ENCODE measurements at places on chromosomes 3 and 15.

DNA sequence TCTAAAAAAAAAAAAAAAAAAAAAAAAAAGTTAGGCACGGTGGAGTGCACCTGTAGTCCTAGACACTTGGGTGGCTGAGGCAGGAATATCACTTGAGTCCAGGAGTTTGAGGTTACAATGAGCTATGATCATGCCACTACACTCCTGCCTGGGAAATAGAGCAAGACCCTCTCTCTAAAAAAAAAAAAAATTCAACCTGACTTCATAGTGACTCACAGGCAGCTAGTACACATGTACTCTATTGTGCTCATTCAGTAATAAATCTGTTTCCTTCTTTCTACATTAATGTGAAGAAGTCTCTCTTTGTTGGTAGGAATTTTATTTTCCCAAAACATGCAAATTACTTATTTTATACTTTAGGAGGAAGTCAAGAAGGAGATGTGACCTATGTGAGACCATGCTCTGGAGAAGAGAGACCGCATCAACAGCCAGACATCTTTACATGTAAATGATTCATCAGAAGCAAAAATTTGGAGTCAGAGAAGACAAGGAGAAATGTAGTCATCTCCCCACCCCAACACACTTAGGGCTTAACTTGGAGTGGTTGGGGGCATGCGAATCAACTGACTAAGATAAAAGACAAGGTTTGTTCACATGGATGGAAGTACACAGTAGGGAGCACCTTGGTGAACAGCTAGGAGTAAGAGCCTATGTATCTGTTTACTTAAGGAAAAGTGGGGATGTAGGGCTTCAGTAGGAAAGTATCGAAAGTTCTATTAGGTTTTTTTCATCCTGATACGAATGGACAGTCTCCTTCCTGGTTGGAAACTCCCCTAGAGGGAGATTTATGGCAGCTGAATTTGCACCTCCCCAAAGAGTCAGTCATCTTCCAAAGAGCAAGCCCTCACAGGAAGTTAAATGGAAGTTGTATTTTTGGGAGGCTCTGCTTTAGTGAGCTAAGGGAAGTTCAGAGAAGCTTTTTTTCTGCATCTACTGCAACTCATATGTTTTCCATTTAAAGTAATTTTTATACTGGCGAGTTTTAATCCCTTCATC is 23.0 kb upstream of the NMD3 start:
- no peak for DNase-seq

GRCh38 chr3:186530415-186530814 is 13.8 kb downstream of the CRYGS start:
- no peak for DNase-seq

DNA sequence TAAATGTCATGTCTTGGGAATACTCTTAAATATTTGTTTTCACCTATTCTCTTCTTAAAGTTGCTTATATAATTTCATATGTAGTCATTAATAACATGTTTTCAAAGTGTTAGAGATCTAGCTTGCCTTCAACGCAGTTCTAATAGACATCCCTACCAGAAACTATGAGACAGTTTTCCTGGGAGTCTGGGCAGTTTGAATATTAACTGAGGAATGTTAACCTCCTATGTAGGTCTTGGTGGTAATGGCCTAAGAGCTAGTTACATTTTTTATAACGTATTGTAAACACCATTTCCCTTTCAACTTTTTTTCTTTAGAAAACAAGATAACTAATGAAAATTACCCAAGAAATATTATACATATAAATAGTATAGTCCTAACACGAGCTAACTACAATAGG is 328.2 kb downstream of the TIGIT start:
- DNase-seq: no peak

DNA sequence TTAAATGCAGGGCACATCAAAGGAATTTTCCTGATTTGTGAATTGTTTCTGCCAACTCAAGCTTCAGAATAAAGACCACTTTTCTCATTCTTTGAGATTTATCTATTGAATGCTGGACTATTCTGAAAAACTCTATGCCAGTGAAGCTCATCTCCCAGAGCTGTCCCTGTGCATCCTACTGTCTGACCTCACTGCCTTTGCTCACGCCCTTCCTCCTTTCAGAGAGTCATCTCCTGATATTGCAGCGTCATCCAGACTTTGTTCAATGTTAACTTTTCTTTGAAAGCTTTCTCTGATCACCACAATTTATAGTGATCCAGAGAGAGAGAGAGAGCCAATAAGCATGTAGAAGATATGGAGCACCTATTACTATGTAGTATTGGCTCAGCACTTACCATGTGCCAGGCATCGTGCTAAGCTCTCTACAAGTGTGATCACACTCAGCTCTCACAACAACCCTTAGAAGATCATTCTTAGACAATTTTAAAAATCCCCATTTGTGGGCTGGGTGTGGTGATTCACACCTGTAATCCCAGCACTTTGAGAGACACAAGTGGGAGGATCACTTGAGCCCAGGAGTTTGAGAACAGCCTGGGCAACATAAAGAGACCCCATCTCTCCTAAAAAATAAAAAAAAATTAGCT is 30.2 kb upstream of the TLE3 start:
- DNase-seq: no peak

DNA sequence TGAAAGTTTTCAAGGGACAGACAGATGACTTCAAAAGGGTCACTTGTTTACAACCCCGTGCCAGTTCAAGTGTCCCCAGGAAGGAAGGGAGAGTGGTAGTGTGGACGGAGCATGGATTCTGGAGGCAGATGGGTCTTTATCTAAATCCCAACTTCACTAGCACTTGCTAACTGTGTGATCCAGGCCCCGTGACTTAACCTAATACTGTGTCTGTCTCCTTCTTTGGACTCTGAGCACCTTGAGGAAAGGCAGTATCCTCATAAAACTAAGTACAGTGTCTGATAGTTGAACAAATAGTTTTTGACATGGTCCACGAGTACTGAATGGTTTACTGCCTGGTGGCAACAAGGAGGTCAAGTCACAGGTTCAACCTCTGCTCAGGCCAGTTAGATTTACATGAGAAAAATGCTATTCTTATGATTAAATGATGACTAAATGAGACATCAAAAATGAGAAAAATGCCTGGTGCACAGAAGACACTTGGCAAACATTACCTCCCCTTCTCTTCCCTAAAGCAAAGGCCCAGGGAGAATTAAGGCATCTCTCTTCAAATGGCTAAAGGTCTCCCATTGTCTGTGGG is 48.9 kb downstream of the ABCC5 start:
- DNase-seq: no peak

GRCh38 chr3:85939074-85939482 is 980.3 kb downstream of the CADM2 start:
- no peak for DNase-seq

GRCh38 chr3:153961494-153961893 is 159.7 kb upstream of the ARHGEF26 start:
- no peak for DNase-seq

DNA sequence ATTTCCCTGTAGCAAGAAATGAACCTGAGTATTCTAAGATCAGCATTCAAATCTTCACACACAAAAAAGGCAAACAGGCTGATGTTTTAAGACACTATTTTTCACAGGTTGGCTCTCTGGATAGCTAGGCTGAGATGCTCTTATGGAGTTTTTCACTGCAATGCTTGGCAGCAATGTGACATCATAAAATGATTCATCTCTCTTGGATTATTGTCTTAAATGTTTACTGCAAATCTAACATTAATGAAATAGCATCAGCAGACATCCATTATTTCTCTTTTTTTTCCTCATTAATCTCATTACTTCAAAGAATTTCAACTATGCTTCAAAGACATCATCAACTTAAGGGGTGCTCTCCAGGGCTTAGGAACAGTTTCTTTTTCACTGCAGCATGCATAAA is 23.6 kb upstream of the SSUH2 start:
- DNase-seq: no peak

DNA sequence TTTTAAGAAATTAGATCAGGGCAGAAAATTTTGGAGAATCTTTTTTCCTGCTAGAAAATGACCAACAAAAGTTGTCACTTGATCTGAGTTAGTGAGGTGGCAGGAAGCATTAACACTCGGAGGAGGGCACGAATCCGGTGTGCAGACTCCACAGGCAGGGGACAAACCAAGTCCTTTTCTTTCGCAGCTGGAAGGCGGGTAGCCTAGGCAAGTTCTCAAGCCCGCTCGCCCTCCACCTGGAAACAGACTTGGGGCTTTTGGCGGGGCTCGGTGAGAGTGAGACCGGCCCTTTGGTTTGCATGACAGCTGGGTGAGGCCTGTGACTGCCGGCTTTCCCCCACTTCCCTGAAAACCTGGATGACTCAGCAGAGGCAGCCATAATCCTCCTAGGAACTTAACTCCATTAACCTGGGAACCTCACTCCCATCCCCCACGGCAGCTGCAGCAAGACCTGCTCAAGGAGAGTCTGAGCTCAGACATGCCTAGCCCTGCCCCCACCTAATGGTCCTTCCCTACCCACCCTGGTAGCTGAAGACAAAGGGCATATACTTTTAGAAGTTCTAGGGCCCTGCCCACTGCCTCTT is 134.8 kb downstream of the MFSD1 start:
- no peak for DNase-seq

- no peak for DNase-seq
These were observed 178.8 kb downstream of the OPA1 start for GRCh38 chr3:193771653-193772421.

DNA sequence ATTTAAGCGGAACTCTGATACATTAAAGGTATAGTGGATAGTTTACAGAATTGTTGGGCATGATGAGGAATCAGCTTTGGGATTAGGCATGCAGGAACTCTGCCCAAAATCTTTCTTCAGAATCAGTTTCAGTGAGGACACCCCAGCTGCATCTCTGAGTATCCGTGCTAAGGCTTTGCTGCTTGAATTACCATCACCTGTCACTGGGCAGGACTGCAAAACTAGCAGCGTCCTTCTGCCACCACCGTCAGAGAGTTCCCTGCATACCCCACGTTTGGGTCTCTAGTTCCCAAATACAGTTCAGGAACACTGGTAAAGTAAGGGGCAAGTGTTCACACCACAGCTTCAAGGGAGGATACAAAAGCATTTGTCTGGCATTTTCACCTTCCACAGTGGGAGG is 164.6 kb upstream of the ARHGEF26 start:
- no peak for DNase-seq

GRCh38 chr3:25297667-25298585 is 130.1 kb upstream of the RARB start:
- DNase-seq: no peak

DNA sequence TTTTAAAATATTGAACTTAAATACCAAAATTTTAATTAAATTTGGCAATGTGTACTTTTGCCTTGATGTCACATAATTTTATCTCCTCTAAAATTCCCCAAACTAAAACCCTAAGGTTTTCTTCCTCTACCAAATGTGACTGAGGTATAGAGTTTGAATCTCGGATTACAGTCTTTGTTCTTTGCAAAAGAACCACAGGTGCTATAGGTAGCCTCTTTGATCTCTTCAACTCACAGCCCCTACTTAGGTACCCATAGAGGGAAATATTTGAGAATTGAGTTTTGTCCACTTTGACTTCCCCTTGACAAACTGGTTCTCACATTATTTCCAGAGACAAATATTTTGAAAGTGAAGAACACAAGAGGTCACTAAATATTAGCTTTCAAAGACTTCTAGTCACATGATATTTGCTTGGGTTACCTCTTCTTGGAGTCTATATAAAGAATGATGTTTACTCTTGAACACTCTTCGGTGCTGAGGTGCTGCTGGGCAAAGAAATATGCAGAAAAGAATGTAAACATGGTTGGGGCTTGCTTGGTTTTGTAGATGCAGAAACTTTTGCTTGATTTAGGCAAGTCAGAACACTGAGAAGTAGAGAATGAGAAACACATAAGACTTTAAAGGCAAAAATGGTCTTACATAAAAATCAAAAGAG is 120.8 kb upstream of the MCTP2 start:
- DNase-seq: no peak

DNA sequence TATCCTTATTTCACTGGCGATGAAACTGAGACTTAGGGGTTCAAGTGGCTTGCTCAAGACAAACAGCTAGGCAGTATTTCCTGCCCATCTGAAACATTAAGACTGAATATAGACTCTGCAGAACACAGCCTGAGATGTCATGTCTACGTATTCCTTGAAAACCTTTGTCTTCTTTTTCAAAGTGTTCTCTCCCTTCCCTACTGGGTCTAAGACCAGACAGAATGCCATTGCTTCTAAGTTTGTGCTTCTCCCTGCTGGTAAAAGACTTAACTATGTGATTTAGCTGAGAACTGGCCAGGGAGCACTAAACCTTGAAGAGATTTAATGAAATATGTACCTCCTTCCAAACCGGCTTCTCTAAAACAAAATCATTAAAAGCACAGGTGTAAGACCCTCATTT is 9.9 kb downstream of the BCL6 start:
- no peak for DNase-seq

DNA sequence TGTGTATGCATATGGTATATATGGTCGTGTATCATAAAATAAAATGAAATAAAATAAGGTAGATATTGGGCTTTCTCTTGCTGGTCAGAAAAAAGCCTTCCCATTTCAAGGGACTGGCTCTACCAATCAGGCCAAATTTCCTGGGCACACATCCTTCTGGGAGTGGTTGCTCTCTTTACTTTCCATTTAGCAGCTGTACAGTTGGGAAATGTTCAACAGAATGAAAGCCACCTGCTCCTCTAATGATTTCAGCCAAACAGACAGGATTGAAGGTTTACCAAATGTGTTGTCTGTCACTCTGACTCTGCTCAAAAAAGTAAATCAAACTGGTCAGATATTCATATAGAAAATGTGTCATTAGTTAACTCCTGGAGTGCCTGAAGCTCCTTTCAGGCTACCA is 380.4 kb downstream of the ROBO2 start:
- no peak for DNase-seq

DNA sequence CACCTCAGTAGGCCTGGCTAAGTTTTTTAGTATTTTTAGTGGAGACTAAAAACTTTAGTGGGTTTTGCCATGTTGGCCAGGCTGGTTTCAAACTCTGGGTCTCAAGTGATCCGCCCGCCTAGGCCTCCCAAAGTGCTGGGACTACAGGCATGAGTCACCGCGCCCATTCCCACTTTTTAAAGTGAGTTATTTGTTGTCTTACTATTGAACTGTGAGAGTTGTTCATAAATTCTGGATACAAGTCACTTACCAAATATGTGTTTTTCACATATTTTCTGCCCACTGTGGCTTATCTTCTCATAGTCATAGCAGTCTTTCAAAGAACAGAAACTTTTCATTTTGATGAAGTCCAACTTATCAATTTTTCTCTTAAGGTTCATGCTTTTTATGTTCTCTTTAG is 29.9 kb upstream of the SPSB4 start:
- no peak for DNase-seq

GRCh38 chr3:94360987-94361386 is 298.1 kb downstream of the NSUN3 start:
- DNase-seq: no peak

DNA sequence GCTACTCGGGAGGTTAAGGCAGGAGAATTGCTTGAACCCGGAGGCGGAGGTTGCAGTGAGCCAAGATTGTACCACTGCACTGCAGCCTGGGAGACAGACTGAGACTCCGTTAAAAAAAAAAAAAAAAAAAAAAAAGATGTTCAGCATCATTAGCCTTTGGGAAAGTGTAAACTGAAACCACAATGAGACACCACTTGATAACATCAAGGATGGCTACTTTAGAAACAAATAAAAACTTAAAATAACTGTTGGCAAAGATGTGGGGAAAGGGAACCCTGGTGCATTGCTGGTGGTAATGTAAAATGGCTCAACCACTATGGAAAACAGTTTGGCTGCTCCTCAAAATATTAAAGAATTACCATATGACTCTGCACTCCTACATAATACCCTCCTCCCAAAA is 1.9 kb downstream of the LEO1 start:
- no peak for DNase-seq
